ENCODE measurements at places on chromosomes 7 and 10. TPM values are rescaled to one million over a fixed set of nuclear protein-coding genes. Genes with fewer than 3 reads are reported as not detected.

The PRSS37 gene
- 0.28 TPM for polyA plus RNA-seq

- no peak for DNase-seq
Measured at GRCh38 chr10:48898426-48898825, 41.2 kb downstream of the LRRC18 start.

DNA sequence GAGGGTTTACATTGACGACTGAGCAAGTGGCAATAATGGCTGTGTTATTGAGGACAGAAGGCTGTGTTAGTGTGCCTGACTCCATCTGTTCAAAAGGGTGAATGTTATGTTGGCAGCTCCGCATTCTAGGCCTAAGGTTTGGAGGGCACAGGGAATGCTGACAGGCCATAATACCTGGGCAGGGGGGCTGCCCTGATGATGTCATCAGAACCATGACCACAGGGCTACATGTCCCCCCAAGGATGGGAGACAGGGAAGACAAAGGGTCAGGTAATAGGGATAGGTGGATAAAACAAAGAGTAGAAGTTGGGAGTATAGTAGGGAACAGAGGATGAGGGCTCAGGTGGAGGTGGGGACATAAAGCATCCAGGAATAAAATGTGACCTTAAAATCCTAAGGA is 1.8 kb upstream of the PPP3CB start:
- no peak for DNase-seq

GRCh38 chr7:65287023-65287422 is 86.6 kb upstream of the ZNF92 start:
- no peak for DNase-seq

The RET gene
- 4.7 TPM for polyA plus RNA-seq

- no peak for DNase-seq
Measured at GRCh38 chr7:75743455-75743859, 4.7 kb upstream of the HIP1 start.

- DNase-seq = no peak
Measured at GRCh38 chr7:138024765-138025164, 22.9 kb upstream of the CREB3L2 start.

The DCLRE1C gene
- polyA plus RNA-seq = 8.3 TPM

The SLC35G1 gene
- polyA plus RNA-seq = 4.3 TPM

The NME8 gene
- not detected for polyA plus RNA-seq

GRCh38 chr10:69646185-69647060 is 16.4 kb downstream of the FAM241B start:
- DNase-seq = no peak

DNA sequence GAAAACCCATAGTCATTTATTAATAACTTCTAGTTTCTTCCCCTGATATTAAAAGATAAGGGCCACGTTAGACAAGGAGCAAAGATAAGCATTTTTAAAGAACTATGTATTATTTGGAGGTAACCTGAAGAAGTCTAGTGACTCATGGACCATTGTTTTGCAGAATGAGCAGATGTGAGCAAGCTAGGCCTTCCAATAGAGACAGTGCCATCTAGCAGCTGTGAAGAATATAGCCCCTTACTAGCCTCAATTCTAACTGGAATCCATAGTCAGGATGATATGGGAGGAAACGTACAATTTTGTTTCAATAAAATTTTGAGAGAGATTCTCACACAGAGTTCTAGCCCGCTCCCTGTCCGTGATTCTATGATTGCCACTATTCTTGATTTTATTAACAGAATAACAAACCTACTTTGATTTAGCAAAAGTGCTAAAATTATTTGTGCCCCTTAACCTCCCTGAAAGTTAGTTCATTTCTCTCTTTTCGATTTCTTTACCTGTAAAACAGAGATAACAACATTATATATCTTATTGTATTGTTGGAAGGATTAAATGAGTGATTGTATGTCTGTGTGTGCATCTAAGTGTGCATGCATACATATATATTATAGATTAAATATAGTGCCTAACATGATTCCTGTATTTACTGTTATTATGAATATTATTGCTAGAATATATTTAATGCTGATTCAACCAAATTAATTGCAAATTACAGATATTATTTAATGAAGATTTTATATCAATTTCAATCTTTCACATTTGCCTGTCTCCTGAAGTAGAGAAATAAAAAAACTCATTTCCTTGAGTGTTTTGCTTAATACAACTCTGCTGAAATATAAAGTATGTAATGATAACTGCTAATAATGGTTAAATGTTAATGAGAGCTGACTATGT is 22.7 kb downstream of the FAM237B start:
- no peak for DNase-seq

The TMEM176B gene
- 16.7 TPM for polyA plus RNA-seq

- DNase-seq = no peak
Measured at GRCh38 chr7:81158189-81158588, 239.3 kb upstream of the SEMA3C start.

GRCh38 chr7:100632951-100633717 is 8.2 kb downstream of the TFR2 start:
- peak; percentile 57 for DNase-seq

The ACSM6 gene
- polyA plus RNA-seq = not detected

The FAM237B gene
- not detected for polyA plus RNA-seq

GRCh38 chr7:35316549-35316948 is 62.6 kb upstream of the TBX20 start:
- DNase-seq = no peak

GRCh38 chr10:70374775-70375614 is 7.4 kb downstream of the LRRC20 start:
- DNase-seq = no peak

- DNase-seq = no peak
Measured at GRCh38 chr7:25732766-25733217, 419.2 kb upstream of the NFE2L3 start.

- peak; percentile 96 for DNase-seq
Measured at GRCh38 chr10:31032258-31033132, 830 bp upstream of the ZNF438 start.

All from hindlimb muscle (tissue), 1 donor.